ENCODE measurements at places on chromosomes 5 and 9.
A peak's percentile ranks its signal among the peaks of the same experiment; 100 is the strongest.

DNA sequence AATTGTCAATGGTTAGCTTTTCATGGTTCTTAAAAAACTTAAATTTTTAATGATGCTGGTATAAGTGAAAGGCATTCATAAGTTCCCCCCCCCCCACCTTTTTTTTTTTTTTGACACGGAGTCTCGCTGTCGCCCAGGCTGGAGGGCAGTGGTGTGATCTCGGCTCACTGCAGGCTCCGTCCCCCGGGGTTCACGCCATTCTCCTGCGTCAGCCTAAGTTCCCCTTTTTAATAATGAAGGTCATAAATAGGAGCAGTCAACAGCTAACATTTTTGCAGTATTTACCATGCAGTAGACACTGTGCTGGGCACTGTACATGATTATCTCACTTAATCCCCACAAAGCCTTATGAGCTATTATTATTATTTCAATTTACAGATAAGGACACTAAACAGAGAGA is 556.3 kb downstream of the PDE4D start:
- DNase-seq = no peak

DNA sequence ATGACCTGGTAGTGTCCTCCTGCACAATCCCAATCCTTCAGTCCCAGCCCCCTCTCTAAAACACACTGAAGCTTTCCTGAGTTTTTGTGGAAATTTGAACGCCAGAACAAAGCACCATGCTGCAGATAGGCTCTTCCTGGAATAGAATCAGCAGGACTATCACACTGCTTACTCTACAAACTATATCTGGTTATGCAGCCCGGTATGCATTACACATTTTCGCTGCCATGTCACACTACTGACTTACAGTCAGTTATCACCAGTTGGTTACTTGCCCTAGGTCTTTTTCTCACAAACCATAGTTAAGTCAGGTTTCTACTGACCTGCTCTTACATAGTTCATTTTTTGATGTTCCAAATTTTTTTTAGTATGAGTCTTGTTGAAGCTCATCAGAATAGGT is 24.9 kb downstream of the PLCXD3 start:
- no peak for DNase-seq

DNA sequence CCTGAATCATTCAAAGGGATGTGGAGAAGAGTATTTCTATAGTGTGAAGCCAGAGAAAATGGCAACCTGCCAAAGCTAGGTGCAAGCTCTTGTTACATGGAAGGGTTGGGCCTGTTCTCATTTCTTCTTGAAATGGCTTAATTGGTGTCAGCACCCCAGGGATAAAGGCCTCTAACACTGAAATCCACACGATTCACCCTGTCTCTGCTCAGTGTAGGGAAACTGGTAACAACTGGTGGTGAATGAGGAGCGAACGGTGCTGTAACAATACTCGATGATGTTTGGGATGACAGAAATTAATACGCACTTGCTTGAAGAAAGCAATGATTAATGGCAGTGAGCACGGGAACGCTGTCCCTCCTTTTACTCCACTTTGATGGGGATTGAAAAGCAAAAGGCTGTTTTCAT is 16.2 kb downstream of the PBX3 start:
- DNase-seq = peak; percentile 96

DNA sequence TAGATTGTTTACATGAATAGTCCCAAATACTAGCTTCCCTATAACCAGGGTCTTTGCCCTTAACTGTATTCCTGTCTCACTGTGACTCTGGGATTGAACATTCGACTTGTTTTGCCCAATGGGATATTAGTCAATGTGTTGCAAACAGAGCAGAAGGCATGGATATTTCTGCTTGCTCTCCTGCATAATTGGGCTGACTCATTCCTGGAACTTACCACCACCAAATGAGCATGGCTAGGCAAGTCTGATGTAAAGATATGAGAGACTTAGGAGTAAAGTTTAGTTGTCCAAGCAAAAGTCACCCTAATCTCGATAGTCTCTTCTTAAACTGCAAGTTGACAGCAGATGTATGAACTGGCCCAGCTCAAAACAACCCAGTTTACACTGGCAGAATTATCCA is 273.5 kb upstream of the CCNG1 start:
- no peak for DNase-seq

DNA sequence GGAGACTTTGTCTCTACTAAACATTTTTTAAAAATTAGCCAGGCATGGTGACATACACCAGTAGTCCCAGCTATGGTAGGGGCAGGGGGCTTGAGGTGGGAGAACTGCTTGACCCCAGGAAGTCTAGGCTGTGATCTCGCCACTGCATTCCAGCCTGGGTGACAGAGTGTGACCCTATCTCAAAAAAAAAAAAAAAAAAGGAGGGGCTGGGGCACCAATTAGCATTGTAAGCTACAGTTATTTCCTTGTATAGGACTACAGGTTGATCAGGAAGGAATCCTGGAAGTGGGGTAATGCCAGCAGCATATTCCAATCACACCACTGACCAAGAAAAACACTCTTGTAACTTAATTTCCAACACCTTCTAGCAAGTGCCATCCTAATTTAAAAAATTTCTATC is 32.1 kb downstream of the PWWP2A start:
- no peak for DNase-seq

- DNase-seq = no peak
These were observed 464 bp downstream of the CEMIP2 start for GRCh38 chr9:71767776-71768321.

DNA sequence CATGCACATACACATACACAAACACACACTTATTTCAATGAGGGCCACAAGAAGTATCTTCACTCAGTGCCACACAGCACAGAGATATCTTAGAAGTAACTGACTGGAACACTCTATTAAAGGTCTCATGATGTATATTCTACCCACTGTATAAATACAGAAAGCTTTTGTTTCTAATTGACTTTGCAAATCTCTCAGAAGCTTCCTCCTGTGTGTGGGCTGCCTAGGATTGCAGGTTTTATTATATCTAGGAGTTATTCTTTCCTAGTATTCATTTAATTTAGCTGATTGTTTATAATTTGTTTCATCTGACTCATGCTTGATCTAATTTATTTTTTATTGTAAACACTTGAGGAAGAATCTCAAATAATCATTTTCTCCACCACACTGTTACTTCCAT is 262.4 kb upstream of the ACTBL2 start:
- no peak for DNase-seq

- DNase-seq = no peak
These were observed 12.0 kb upstream of the HTR4 start for GRCh38 chr5:148666353-148666752.

GRCh38 chr5:175207321-175208040 is 236.5 kb downstream of the DRD1 start:
- no peak for DNase-seq

DNA sequence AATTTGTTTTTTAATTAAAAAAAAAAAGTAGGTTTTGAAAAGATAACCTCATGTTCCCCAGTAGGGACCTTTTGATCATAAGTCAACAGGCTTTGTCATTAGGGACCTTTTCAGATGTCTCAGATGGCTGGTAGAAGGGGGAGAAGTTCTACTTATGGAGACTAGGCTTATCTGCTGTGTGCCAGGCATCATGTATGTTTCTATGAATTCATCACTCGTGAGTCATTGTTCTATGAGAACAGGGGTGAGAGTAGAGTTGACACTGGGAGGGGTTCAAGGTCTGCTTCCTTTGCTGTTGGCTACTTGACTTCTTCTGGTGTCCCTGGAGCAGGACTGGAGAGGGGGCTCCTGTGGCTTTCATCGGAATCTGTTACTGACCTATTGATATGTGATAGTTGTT is 138.8 kb downstream of the KDM4C start:
- no peak for DNase-seq

- no peak for DNase-seq
These were observed 65.6 kb downstream of the RALGPS1 start for GRCh38 chr9:126980231-126980630.

- no peak for DNase-seq
These were observed 54.9 kb upstream of the ZSWIM6 start for GRCh38 chr5:61277190-61277589.

- DNase-seq = peak; percentile 66
These were observed 143.6 kb downstream of the LHFPL2 start for GRCh38 chr5:78504704-78505677.

GRCh38 chr9:137521405-137521985 is 28.7 kb downstream of the PNPLA7 start:
- DNase-seq = no peak

- no peak for DNase-seq
These were observed 8.5 kb upstream of the RALGPS1 start for GRCh38 chr9:126906091-126906490.

- no peak for DNase-seq
These were observed 65.9 kb downstream of the ARHGAP26 start for GRCh38 chr5:142836048-142836447.

DNA sequence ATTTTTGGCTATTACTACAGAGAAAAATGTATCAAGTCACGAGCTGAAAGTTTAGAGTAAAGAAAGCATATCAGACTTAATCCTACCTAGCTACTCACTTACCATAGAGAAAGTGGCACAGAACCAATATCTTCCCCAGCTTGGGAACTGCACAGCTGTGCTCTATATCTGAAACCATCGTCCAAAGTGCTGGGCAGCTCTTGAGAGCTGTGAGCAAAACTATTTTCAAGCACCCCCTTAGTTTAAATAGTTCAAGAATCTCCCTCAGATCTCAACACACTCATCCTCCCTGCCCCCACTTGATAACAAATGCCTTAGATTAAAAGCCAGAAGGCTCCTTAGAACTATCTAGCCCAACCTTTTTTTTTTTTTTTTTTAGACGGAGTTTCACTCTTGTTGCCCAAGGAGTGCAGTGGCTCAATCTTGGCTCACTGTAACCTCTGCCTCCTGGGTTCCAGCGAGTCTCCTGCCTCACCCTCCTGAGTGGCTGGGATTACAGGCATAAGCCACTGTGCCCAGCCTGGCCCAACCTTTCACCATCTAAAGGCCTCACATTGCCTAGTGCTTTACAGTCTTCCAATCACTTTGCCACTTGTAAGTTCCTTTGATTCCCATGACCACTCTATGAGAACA is 94.2 kb upstream of the APC start:
- DNase-seq = no peak

DNA sequence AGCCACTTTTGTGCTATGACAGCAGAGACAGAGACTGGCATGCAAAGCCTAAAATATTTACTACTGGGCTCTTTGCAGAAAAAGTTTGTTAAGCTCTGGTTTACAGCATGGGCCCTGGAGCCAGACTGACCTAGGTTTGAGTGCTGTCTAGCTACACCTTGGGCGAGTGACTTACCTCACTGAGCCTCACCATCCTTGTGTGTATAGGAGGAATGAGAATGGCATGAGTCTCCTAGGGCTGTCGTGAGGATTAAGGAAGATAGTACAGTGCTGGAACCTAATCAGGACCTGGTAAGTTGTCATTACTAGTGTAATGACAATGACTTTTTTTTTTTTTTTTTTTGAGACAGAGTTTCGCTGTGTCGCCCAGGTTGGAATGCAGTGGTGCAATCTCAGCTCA is 65.2 kb downstream of the MSX2 start:
- DNase-seq = no peak

GRCh38 chr9:30967476-30967875 is 1417.0 kb upstream of the ACO1 start:
- no peak for DNase-seq

GRCh38 chr5:158560170-158560569 is 539.5 kb downstream of the EBF1 start:
- no peak for DNase-seq

DNA sequence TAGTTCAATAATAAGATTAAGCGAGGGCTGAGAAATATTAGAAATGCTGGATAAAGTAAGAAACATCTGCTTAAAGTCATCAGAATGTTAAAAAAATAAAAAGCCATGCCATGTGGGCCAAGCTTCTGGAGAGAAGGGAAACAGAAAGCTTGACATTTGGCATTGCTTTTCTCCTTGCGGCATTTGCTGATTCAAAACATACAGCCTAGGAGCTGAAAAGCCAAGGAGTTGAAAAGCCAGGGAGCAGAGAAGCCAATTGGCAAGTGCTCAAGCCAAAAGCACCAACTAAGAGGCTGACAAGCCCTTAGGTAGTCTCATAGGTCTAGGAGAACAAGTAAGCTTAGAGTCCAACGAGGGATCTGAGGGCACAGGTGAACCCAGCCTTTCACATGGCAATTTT is 754.3 kb downstream of the TLE4 start:
- DNase-seq = no peak

DNA sequence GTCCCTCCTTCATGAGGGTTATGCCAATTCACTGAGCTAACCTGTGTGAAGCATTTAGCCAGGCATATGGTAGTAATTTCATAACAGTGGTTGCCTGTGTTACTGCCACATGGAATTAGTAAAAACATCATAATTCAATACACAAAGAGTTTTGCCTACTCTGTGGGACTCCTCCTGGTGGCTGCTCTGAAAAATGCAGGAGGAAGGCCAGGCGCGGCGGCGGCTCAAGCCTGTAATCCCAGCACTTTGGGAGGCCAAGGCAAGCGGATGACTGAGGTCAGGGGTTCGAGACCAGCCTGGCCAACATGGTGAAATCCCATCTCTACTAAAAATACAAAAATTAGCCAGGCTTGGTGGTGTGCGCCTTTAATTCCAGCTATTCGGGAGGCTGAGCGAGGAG is 547.3 kb downstream of the CDK5RAP2 start:
- DNase-seq = no peak

DNA sequence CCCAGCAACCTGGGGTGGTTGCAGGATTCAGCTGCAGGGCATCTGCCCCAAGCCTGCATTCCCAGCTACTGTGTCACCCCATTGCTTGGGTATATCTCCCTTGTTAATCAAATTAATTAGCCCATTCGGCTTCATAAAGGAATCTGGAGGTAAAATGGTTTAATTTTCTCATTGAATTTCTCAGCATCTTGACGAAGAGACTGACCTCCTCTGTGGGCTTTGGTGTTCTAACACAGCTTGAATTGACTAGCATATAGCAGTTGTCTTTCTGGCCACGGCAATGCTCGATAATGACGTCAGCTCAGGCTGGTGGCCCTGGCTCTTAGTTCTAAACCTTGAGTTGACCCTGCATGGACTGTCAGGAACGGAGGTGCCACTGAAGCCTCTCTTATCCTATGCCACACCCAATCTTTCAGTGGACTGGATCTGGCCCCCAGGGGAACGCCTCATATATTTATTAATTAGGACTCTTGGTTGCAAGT is 72.4 kb downstream of the MSX2 start:
- DNase-seq = no peak

DNA sequence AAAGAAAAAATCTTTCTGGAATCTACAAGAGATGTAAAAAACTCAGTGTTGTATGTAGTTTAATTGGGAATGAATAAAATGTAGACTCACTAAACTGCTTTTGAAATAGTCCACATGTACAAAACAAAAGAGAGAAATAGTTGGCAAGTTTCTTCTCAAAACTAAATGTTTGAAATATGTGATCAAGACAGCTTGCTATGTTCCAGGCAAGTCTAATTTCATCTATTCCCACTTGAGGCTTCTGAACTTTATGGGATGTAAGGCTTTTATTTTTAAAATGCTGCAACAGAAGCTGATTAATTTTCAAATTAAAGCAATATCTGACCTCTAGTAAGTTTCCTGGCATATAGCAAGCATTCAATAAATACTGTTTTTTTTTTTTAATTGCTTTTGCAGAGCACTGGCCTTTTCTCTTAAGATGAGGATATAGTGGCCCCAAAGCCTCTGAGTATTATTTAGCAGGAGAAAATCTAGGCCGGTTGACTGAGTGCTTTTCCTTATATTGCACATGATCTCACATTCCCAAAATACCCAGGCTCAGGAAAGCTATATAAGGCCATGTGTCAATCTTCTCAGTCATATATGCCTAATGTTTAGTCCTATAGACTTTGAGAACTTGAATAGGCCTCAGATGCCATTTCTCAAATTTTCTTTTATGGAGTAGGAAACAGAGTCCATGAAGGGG is 183.2 kb downstream of the NTRK2 start:
- DNase-seq = no peak
